ENCODE measurements at places on chromosomes 16 and 17. TPM values are rescaled to one million over a fixed set of nuclear protein-coding genes. Genes with fewer than 3 reads are reported as not detected.

The ACSM2A gene
- total RNA-seq = not detected

GRCh38 chr17:48561884-48562810 lies 16.0 kb downstream of the HOXB4 start:
- DNase-seq = no peak

DNA sequence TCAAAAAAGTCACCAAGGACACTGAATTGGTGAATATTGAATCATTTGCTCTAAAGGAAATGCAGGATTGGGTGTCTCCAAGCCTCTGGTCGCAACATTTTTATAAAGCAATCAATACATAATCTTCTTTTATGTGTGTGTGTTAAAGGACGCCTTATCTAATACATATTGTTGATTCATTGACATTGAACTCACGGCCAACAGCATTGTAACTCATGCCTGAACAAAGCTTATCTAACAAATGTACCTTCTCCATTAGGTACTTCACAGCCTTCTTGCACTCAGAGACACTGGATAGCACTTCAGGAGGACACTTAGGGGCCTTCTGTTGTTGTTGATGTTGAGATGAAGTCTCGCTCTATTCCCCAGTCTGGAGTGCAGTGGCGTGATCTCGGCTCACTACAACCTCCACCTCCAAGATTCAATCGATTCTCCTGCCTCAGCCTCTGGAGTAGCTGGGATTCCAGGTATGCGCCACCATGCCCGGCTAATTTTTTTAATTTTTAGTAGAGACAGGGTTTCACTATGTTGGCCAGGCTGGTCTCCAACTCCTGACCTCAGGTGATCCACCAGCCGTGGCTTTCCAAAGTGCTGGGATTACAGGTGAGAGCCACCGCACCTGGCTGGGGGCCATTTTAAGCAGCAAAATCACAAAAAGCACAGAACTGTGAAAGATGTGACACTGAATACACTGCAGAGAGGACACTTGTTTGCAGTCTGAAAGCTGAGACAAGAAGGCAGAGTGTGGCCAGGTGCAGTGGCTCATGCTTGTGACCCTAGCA lies 13.2 kb upstream of the PDXDC1 start:
- DNase-seq = no peak

DNA sequence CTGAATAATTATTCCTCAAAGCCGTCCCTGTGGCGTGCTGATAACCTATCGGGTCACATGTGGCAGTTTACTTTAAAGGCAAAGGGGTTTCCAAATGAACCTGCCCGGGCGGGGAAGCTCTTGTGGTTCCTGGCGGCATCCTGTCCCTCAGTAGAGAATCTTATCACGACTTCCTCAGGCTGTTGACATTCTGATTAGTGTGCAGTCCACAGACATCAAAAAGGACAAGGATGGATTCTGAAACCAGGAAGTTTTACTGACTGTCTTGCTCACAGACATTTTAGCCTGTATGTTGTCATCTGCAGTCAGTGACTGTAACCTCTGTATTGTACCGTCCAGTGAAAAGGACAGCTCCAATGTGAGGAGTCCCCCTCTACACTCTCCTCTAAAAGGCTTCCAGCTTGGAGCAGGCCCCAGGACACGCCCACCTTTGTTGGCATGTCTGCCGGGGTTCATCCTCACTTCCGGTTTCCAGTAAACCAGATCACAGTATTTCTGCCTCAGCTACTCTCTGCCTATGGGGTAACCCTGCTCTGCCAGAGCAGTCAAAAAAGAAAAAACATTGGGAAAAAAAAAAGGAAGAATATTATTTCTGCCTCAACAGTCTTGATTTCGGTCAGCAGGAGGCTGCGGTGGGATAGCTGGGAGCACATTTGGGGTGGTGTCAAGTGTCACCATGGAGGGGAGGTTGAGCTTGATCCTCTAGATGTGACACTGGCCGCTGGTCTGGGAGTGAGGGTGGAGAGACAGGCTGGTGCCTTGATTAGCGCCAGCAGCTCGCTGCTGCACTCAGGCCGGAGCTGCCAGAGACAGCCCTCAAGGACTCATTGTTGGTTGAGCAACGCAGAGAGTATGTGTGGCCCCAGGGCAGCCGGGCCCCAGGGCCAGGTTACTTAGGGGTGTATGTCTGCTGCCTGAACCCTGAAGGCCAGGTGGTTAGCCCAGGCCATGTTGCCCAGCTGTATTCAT lies 89.0 kb upstream of the DNAH17 start:
- peak; percentile 35 for DNase-seq

The FBXW10B gene
- total RNA-seq = 0.77 TPM

GRCh38 chr17:76038050-76038449 lies 10.9 kb upstream of the EVPL start:
- DNase-seq = no peak

- DNase-seq = no peak
Measured at GRCh38 chr17:74212209-74212912, 1.0 kb upstream of the TTYH2 start.

Measured in naive thymus-derived CD8-positive, alpha-beta T cell (primary cell).